ENCODE measurements at places on chromosomes 3 and 15. TPM values are rescaled to one million over a fixed set of nuclear protein-coding genes. Genes with fewer than 3 reads are reported as not detected.

The EPHA6 gene
- total RNA-seq, result 51.0 TPM

The ALDH1A3 gene
- total RNA-seq, result 46.3 TPM

The EIF4G1 gene
- 83.3 TPM for total RNA-seq

The SLC28A1 gene
- total RNA-seq, result not detected

The GOLGA6L4 gene
- total RNA-seq, result 3.6 TPM

The IL16 gene
- 1.8 TPM for total RNA-seq

The CDHR4 gene
- total RNA-seq, result not detected

The PARP3 gene
- 2.4 TPM for total RNA-seq

The WDR72 gene
- total RNA-seq, result 0.54 TPM
